ENCODE measurements at places on chromosomes 13 and 19.

GRCh38 chr13:65964672-65965071, 1265.5 kb downstream of the PCDH9 start:
- DNase-seq, result no peak

DNA sequence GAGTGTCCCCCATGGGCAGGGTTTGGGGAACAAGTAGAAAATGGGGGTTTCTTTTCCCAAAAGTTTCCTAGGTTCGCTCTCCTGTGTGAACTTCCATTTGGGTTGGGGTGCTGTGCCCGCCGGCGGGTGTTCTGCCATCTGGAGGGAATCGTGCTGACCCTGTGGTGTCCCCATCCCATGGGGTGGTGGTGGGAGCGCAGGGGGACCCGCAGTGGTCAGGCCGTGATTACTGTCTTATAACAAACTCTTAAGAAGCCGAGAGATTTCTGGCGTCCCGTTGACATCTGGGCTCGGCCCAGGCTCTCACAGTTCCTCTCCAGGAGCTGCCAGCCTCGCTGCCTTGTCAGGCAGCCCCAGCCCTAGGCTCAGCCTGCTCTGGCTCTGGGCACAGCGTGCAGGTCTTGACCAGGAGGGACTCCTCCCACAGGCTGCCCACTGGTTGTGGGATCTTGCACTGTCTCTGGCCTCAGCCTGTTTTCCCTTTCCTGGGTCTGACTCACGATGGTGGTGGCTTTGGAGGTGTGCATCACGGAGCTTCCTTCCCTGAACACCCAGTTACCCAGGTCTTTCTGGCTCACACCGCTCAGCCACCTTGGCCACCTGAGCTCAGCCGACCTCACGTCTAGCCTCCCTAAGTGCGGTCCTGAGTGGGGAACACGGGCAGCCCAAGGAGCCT, 34.5 kb downstream of the PLEKHJ1 start:
- DNase-seq, result no peak

DNA sequence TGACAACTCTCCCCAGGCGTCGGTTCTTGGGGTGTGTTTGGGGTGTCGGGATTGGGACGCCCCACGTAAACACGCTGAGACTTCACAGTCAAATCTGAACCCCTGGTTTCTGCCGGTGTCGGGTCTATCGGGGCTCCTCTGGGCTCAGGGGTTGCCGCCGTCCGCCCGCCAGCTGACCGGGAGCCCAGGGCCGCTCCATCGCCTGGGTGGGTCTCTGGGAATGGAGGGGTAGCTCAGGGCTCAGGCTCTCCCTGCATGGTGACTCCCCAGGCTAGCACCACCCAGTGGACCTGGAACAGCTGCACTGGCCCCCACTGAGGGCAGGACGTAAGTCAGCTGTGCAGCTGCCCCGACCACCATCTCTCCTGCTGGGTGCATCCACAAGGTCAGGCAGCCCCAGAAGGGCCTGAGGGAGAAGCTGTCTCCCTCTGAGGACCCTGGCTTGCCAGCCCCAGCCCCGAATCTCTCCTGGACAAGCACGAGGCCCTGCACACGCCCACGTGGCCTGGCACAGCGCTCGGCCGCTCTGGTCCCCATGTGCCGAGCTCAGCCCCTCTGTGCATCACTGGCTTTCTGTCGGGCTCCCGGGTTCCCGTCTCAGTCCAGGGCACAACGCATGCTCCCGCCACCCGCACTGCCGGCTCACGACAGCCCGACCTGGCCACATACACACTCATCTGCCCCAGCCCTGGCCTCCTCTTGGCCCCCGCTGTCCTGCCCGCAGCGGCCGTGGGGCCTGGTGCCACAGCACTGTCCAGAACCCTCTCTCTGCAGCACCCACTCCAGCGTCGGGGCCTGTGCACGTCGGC, 6.1 kb downstream of the RNF126 start:
- DNase-seq, result no peak

GRCh38 chr13:26660766-26661165, 99.8 kb downstream of the GPR12 start:
- DNase-seq, result no peak
